ENCODE measurements at places on chromosomes 6 and 20. TPM values are rescaled to one million over a fixed set of nuclear protein-coding genes. Genes with fewer than 3 reads are reported as not detected.
A peak's percentile ranks its signal among the peaks of the same experiment; 100 is the strongest.

SLC32A1 gene
- total RNA-seq = not detected

ZNF391 gene
- total RNA-seq = 1.6 TPM

HLA-DQB2 gene
- 2.4 TPM for total RNA-seq

WFDC12 gene
- not detected for total RNA-seq

HNF4A gene
- total RNA-seq = 0.78 TPM

C20orf144 gene
- total RNA-seq = not detected

SLC17A3 gene
- total RNA-seq = not detected

OR2H2 gene
- not detected for total RNA-seq

- no peaks in the 10 kb centered on the region for H3K4me1 ChIP-seq
- no peaks in the 10 kb centered on the region for H3K27me3 ChIP-seq
- H3K36me3 ChIP-seq = no peaks in the 10 kb centered on the region
- DNase-seq = no peak
- no peak overlapping the region for H3K27ac ChIP-seq
- H3K4me3 ChIP-seq = no peak overlapping the region
Observed at GRCh38 chr20:15706719-15707118, 866.5 kb downstream of the KIF16B start.

DNA sequence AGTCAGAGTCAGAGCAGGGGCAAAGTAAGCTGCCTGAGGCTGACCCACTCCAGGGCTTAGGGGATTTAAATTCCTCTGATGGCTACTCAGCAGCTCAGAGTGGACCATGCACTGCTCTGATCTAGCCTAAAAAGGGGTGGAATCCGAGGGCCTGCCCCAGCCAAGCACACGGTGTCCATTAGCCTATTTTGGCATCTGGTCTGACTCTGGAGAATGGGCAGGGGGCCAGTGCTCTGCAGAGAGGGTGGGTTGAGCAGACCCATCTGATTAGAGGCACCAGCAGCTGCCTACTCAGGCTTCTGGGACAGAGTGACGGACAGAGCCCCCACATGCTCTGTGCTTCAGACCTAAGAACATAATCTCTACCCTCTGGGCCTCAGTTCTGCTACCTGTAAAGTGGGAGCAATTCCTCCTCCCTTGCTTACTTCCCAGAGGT is 25.9 kb upstream of the TGM2 start:
- H3K4me1 ChIP-seq = peaks cover 42% of the 10 kb centered on the region
- peak overlapping the region; percentile 72 for H3K27ac ChIP-seq
- no peaks in the 10 kb centered on the region for H3K27me3 ChIP-seq
- H3K36me3 ChIP-seq = no peaks in the 10 kb centered on the region
- no peak overlapping the region for H3K4me3 ChIP-seq
- DNase-seq = no peak

- H3K4me1 ChIP-seq = peaks cover 24% of the 10 kb centered on the region
- no peaks in the 10 kb centered on the region for H3K27me3 ChIP-seq
- no peak for DNase-seq
- peak overlapping the region; percentile 99 for H3K27ac ChIP-seq
- H3K4me3 ChIP-seq = peak overlapping the region; percentile 99
Observed at GRCh38 chr6:79079561-79080041, 1.5 kb upstream of the PHIP start.

DNA sequence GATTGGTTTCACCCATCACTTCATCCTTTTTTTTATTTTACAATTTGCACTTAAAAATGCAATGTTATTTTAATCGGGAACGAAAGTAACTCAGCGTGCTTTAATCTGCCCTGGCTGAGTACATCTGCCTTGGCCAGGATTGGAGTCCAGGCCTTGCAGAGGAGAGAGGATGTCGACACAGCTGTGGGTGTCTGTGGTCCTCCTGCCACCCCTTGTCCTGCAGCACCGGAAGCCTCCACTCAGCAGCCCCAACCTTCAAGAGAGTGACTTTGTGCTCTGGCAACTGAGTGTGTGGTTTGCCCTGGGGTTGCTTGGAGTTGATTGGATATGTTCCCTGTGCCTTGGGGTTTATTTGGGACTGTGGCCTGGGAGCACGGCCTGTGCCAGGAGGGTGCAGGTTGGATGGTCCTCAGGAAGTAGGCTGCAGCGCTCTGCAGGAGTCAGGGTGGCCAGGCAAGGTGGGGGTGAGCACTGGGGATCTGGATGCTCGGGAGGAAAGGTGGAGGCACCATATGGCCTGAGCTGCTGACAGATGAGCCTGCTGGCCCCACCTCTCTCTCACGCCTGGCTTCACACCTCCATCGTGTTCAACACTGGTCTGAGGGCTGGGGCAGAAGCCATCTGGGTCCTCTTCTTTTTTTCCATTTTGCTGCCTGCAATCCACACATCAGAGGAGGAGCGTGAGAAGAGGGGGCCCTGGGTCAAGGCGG is 4.3 kb downstream of the MYT1 start:
- DNase-seq = no peak
- no peaks in the 10 kb centered on the region for H3K4me1 ChIP-seq
- H3K27ac ChIP-seq = no peak overlapping the region

DNA sequence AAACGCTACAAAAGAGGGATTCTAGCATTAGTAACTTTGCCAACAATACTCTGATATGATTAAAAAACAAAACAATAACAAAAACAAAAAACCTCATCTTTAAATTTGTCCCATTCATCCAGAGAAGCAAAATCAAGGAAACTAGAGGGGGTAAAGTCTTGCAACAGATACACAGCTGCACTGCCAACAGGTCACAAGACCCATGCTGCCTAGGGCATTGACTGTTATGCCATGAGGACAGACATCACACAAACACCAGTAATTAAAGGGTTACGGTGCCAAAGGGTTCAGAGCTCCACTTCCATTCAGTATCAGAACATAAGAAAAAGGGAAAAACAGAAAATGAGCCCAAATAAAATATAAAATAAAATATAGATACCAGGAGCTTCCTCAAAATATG is 1.6 kb downstream of the TBC1D20 start:
- no peaks in the 10 kb centered on the region for H3K27me3 ChIP-seq
- peak overlapping the region; percentile 80 for H3K4me3 ChIP-seq
- no peaks in the 10 kb centered on the region for H3K36me3 ChIP-seq
- H3K27ac ChIP-seq = no peak overlapping the region
- H3K4me1 ChIP-seq = peaks cover 14% of the 10 kb centered on the region

DNA sequence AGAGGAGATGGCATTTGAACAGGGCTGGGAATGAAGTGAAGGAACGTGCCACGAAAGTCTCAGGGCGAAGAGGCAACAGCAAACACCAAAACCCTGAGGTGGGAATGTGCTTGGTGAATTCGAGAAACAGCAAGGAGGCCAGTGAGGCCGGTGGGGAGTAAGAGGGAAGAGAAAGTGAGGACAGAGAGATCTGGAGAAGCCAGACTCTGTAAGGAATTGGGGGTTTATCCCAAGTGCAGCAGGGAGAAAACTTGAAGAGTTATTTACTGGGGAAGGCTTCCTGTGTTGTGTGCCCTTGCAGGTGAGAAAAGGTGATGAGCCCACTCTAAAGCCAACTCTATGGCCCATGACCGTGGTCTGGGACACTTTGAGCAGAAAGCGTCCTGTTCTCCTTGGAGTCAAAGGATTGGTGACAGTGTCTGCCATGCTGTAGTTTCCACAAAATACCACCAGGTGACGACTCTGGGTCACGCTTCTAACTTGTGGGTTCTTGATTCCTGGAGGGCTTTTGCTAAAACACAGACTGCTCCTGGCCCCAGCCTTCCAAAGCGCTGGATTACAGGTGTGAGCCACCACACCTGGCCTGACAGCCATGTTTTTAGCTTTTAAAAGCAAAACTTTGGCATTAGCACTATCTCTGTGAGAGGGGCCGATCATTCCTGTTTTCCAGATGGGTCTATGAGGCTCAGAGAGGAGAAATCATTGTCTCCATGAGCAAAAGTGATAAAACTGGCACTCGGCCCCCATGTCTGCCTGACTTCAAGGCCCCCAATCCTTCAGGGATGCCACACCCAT is 18.0 kb upstream of the CSNK2A1 start:
- no peak for DNase-seq
- H3K27me3 ChIP-seq = no peaks in the 10 kb centered on the region
- H3K4me1 ChIP-seq = no peaks in the 10 kb centered on the region
- no peak overlapping the region for H3K27ac ChIP-seq
- H3K4me3 ChIP-seq = no peak overlapping the region

DNA sequence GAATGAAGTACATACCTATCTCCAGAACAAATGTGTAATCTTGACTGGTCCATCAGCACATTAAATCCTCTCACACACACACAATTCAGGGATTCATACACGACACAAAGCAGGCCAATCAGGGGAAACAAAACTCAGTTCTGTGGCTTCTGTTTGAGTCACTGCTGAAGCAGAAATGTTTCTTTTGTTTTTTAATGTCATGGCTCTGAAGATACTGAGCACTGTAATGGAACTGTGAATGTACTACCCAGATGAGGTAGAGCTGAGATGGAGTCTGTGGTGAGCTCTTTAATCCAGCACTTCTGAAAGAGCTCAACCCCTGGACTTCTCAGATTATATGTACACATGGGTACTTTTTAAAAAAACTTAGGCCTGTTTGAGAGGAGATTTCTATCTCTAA is 116.4 kb downstream of the THEMIS start:
- H3K4me1 ChIP-seq = no peaks in the 10 kb centered on the region
- no peak for DNase-seq
- H3K36me3 ChIP-seq = no peaks in the 10 kb centered on the region
- no peaks in the 10 kb centered on the region for H3K27me3 ChIP-seq

- no peak overlapping the region for H3K27ac ChIP-seq
- no peak for DNase-seq
- H3K27me3 ChIP-seq = no peaks in the 10 kb centered on the region
- no peak overlapping the region for H3K4me3 ChIP-seq
Observed at GRCh38 chr20:8721098-8721497, 347.8 kb upstream of the PLCB4 start.

GRCh38 chr6:4864519-4864918 is 88.3 kb downstream of the CDYL start:
- H3K27me3 ChIP-seq = no peaks in the 10 kb centered on the region
- no peaks in the 10 kb centered on the region for H3K4me1 ChIP-seq
- no peaks in the 10 kb centered on the region for H3K36me3 ChIP-seq
- H3K4me3 ChIP-seq = no peak overlapping the region
- no peak for DNase-seq

GRCh38 chr6:116314878-116315277 is 35.1 kb upstream of the TSPYL1 start:
- no peak for DNase-seq
- no peak overlapping the region for H3K27ac ChIP-seq
- H3K27me3 ChIP-seq = no peaks in the 10 kb centered on the region
- H3K4me3 ChIP-seq = no peak overlapping the region
- peaks cover 16% of the 10 kb centered on the region for H3K4me1 ChIP-seq

GRCh38 chr6:47524136-47524845 is 46.7 kb downstream of the CD2AP start:
- H3K27me3 ChIP-seq = no peaks in the 10 kb centered on the region
- no peak for DNase-seq
- H3K4me1 ChIP-seq = peaks cover 12% of the 10 kb centered on the region
- no peak overlapping the region for H3K27ac ChIP-seq
- H3K36me3 ChIP-seq = no peaks in the 10 kb centered on the region
- no peak overlapping the region for H3K4me3 ChIP-seq

Data from thoracic aorta (tissue), 2 donors.